ENCODE measurements at places on chromosomes 1 and 21.

- DNase-seq: no peak
Observed at GRCh38 chr1:212098310-212098709, 62.8 kb downstream of the DTL start.

GRCh38 chr21:19320291-19320690 lies 916.7 kb upstream of the TMPRSS15 start:
- no peak for DNase-seq

DNA sequence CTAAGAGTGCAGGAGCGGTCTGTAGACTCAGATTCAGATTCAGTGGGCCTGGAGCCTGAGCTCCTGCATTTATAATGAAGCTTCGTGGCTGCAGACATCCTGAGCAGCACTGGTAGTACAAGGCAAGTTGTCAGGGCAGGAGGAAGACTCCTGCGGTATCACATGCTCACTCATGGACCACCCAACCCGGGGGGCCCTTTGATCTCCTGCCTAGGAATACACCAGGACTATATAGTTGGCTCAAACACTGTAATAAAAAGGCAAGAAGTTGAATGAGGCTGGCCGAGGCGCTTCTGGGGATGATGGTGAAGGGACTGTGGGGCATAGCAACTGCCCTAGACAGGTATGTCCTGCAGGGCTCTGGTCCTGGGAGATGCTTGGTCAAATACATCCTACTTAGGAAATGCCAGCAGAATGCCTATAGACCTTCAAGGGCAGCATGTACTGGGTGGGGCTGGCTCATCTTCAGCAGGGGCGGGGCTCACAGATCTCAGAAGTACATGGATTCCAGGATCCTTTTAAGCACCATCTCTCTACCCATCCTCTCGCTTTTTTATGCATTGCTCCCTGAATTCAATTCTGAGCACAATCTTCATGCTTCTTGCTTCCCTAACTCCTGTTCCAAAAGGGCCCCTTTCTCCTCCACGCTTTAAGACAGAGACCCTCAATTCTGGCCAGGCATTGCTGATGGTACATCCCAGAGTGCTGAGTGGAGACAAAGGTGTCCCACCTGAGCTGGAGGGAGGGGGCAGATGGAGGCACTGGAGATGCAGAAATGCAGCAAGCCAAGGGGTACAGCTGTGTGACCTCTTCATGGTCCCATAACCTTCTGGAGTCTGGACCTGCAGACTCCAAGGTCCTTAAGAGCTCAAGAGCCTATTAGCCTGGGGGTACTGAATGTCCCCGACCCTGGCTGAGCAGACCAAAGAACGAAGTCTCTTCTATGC lies 2.1 kb upstream of the RAP1GAP start:
- no peak for DNase-seq

- DNase-seq: no peak
Observed at GRCh38 chr1:27504588-27505419, 14.8 kb upstream of the WASF2 start.

- no peak for DNase-seq
Observed at GRCh38 chr1:235714205-235714897, 64.8 kb upstream of the GNG4 start.

- DNase-seq: peak; percentile 49
Observed at GRCh38 chr1:9561429-9561828, 22.2 kb downstream of the SLC25A33 start.

DNA sequence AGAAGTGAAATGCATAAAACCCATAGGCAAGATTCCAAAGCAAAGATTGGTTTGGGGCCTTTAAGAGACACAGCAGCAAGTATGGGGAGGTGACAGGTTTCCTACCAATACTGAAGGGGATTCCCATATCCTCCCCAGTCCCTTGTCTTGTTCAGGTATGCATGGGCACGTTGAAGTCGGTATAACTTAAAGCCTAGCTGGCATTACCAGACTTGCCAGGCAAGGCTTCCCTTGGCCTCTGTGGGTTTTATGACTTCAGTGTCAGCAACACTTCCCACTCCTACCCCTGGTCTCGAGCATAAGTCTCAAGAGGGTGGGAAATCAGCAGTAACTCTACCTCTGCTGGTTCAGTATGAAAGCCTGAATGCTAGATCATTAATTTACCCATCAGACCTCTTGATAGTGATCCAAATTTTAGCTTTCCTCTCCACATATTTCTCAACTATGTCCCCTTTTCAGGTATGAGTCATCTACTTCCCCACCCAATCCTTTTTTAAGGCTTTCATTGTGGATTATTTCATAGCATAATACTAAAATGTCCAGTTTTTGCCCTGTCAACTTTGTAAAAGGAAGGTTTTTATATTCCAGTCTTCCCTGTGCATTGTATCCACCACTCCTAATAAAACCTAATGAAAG lies 6.8 kb downstream of the CYP4X1 start:
- no peak for DNase-seq

DNA sequence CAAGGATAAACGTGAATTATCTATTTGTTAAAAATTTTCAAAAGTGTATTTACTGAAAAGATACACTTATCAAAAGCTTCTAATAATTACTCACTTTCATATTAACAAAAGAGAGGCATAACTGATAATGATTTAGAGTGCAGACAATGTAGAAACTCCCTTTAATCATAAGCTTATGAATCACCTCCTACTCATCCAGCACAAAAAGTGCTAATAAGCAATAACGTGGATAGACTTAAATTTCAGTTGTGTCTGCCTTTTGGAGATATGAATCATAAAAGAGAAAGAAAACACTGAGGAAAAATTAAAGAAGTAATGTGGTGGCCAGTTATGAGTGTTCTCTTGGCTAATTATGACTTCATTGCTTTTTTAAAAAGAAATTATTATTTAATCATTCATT lies 827.6 kb upstream of the B3GALT2 start:
- no peak for DNase-seq

GRCh38 chr1:38776466-38777065 lies 83.0 kb downstream of the RRAGC start:
- no peak for DNase-seq

GRCh38 chr1:193633093-193633492 lies 446.7 kb upstream of the B3GALT2 start:
- no peak for DNase-seq

- DNase-seq: no peak
Observed at GRCh38 chr1:68704800-68705443, 208.0 kb upstream of the DEPDC1 start.

GRCh38 chr1:153790966-153791647 lies 15.9 kb downstream of the SLC27A3 start:
- DNase-seq: peak; percentile 93

- DNase-seq: peak; percentile 89
Observed at GRCh38 chr1:36955016-36955415, 79.3 kb downstream of the GRIK3 start.

DNA sequence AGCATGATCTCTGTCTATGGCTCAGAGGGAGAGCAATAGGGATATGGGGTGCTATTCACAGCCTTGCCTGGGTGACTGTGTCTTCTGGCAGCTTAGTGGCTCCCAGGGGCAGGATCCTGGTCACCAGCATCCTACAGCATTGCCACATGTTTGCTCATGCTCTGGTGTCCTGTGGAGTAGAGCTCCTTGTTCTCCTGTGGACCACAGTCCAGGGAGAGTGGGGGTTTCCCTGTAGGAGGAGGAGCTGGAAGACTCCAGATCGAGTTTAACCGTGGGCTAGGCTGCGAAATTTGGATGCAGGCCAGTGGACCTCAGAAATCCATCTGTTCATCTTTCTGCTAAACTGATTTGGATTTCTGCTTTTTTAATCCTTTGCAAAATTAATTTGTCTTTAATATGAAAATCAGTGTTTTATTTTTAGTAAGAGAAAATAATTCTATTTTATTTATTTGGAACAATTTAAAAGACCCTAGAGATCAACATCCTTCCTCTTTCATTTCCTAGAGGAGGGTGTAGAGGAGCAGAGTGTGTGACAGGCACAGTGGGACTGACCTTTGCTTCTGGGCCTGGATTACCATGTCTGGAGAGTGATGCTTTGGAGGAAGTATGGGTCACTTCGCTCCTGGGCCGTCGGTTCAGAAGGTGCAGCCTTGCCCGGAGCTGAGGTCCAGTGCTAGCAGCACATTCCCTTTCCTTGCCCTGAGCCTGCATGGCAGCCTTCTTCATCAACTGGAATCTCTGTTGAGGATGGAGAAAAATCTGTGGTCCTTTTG lies 17.4 kb downstream of the ADARB1 start:
- no peak for DNase-seq

GRCh38 chr1:3058263-3059030 lies 10.6 kb upstream of the PRDM16 start:
- DNase-seq: no peak

GRCh38 chr1:163307479-163308171 lies 14.1 kb upstream of the NUF2 start:
- no peak for DNase-seq

DNA sequence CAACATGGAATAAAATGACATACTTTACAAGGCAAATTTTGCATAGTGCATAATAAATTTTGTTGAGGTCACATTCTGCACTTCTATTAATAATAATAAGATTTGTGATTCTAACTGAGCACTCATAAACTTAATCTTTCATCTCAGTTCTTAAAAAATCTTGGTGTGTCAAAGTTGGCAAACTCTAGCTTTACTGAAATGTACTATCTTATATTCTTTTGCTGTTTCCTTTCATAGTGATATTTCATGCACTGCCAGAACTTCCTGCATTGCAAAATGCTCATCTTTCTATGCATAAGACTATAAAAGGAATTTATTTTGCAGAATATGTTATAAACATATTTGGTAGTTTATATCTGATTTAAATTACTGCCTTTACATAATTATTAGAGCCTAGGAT lies 797.6 kb downstream of the ADGRL2 start:
- no peak for DNase-seq

DNA sequence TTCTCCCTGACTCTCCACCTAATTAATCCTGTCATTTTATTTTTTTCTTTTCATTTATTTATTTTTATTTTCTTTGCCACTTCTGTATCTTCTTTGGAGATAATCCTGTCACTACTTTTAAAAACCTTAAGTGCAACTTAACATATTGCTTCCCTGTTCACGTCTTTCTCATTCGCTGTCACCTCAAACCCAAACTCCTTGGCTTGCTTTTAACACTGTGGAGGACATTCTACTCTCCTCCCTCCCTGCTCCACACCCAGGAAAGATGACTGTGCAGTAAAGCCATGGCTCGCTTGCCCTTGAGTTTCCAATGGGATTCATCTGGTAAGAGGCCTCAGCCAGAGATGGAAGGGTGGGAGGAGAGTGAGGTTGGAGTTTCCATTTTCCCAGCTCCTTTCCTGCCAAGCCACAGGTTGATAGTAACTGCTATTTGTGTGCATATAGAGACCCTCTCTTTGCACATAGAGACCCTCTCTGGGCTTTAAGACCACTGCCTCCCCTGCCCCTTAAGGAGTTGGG lies 6.4 kb upstream of the BRWD1 start:
- no peak for DNase-seq

DNA sequence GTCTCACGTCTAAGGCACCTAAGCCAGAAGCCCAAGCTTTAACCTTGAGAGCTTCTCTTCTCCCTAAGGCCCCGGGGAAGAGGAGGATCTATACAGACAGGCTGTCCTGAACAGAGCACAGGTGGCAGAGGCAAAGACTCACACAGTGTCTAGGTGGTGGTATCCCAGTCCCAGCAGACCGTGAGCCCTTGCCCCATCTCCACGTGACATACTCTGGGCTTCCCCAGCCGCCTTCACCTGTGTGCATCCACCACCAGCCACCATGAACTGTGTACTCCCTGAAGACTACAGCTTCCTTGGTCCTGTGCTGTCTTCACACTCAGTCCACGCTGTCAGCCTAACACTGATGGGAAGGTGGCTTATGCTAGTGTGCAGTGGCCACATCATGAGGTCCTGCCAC lies 31.7 kb downstream of the SZT2 start:
- no peak for DNase-seq

- DNase-seq: no peak
Observed at GRCh38 chr1:102941366-102941947, 166.9 kb downstream of the COL11A1 start.

- no peak for DNase-seq
Observed at GRCh38 chr1:37814252-37814651, 6.2 kb upstream of the YRDC start.

GRCh38 chr1:227745568-227746265 lies 10.5 kb downstream of the SNAP47 start:
- peak; percentile 34 for DNase-seq

GRCh38 chr1:190475421-190476141 lies 2.1 kb downstream of the BRINP3 start:
- DNase-seq: no peak

DNA sequence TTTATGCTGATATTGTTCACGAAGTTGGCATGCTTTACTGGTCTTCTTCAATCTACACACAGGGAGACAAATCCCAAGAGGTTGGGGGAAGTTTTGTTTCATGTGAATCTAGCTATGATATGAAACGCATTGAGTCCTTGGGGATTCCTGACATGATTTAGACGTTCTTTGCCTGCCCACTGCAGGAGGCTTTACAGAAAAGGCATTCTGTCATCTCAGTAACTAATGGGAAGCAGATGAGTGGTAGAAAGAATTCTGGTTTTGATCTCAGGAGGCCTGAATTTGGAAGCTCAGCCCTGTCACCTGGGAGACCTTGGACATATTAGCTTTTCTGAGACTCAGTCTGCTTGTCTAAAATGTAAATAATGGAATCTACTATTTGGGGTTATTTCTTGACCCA lies 383.0 kb upstream of the NFIA start:
- DNase-seq: no peak

GRCh38 chr1:51372561-51372960 lies 42.2 kb upstream of the TTC39A start:
- no peak for DNase-seq

- DNase-seq: no peak
Observed at GRCh38 chr1:39165049-39165448, 39.4 kb upstream of the MACF1 start.

DNA sequence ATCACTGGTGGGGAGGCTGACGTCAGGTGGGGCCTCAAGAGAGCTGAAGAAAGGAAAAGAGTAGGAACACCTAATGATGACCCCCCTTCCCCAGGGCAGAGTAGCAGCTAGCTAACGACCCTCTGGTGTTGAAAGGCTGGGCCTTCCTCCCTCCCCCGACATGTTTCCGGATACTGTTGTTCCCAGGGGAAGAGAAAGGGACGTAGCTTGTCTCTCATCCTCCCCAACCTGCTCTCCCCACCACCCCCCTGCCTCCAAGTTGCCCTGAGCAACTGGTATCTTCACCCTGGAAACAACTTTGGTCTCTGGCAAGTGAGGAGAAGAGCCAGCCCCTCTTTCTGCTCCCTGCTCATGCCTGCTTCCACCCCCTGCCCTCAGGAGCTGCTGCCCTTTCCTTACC lies 2.4 kb downstream of the SEMA6C start:
- DNase-seq: no peak

DNA sequence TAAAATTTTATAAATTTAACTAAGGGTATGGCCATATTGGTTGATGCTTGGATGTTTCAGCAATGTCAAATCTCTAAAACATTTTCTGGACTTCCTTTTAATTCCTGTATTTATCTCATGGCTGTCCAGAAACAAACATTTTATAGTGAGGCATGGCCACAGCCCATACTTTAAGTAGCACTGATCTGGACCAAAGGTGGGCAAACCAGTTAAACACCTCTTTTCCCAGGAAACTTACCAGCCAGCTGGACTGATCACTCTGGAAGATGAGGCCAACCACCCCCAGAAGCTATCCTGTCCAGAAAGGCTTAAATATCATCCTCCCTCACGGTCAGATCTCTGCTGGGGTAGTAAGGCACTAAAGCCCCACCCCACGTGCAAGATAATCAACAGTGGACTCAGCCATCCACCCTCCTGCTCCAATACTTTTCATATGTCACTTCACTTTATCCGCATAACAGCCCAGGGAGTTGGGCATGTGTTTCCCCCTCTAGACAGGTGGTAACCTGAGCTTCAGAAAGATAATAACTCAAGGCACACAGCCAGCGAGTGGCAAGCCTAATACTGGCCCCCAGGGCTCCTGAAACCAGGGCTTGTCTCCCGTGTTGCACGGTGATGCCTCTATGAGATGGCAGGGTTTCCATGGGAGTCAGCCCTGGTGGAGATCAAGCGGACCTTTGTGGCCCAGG lies 120.5 kb upstream of the NGF start:
- DNase-seq: no peak

All from NAMALWA (cell line).